ENCODE measurements at places on chromosomes 3 and 15.

- no peaks in the 10 kb centered on the region for H3K36me3 ChIP-seq
- DNase-seq: no peak
- peaks cover 7% of the 10 kb centered on the region for H3K4me1 ChIP-seq
These were observed 3.3 kb upstream of the IL17RE start for GRCh38 chr3:9899289-9899791.

- no peaks in the 10 kb centered on the region for H3K27me3 ChIP-seq
- no peaks in the 10 kb centered on the region for H3K4me1 ChIP-seq
- H3K4me3 ChIP-seq: no peak overlapping the region
- no peak for DNase-seq
These were observed 2.4 kb upstream of the TMEM89 start for GRCh38 chr3:48623851-48624547.

DNA sequence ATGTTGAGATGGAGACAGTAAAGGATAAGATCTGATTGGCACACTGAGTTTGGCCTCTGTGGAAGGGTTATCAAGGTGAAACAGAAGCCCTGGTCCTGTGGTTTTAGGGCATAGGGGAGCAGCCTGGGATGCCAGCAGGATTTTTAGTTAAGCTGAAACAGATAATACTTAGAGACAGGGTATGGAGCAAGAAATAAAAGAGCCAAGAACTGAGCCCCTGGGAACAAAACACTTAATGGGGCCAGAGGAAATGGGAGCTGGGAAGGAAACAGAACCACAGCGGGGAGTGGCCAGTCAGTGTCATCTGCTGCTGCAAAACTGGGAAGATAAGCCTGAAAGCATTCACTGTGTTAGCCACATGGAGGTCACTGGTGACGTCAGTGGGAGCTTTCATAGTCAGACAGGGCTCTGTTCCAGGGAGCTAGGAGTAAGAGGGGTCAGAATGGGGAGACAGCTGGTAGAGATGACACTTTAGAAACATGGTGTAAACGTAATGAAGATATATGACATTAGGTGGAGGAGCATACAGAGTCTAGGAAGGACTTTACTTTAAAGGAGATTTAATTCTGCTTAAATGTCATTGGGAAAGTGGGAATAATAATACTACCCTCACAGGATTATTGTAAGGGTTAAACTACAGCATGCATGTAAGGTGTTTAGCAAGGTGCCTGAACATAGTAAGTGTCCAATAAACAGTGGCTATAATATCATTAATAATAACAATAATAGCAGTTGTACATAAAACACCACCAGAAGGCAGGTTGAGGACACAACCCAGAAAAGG, 172.7 kb upstream of the CTNNB1 start:
- peaks cover 1% of the 10 kb centered on the region for H3K4me1 ChIP-seq
- no peak overlapping the region for H3K4me3 ChIP-seq
- H3K27me3 ChIP-seq: no peaks in the 10 kb centered on the region
- H3K36me3 ChIP-seq: no peaks in the 10 kb centered on the region

DNA sequence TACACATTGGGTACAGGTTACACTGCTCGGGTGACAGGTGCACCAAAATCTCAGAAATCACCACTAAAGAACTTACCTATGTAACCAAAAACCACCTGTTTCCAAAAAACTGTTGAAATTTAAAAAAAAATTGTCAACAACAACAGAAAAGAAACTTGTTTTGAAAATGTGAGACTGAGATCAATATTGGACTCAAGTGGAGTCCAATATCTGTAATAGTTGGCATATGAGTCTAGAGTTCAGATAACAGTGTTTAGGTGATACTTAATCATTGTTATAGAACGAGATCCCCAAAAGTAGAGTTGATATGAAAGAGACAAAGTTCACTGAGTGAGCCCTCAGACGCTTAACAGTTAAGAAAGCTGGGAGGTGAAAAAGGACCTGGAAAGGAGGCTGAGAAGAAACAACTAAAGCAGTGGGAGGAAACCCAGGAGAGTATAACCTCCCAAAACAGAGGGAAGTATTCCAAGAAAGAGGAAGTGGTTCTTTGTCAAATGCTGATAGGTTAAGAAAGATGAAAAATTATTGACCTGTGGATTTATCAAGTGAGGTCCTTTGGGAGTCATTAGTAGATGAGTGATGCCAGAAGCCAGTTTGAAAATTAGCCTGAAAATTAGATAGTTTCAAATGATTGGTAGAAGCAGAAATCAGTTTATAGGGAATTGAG, 388.6 kb upstream of the DPH6 start:
- H3K27me3 ChIP-seq: no peaks in the 10 kb centered on the region
- DNase-seq: no peak
- no peaks in the 10 kb centered on the region for H3K36me3 ChIP-seq
- H3K4me3 ChIP-seq: no peak overlapping the region

DNA sequence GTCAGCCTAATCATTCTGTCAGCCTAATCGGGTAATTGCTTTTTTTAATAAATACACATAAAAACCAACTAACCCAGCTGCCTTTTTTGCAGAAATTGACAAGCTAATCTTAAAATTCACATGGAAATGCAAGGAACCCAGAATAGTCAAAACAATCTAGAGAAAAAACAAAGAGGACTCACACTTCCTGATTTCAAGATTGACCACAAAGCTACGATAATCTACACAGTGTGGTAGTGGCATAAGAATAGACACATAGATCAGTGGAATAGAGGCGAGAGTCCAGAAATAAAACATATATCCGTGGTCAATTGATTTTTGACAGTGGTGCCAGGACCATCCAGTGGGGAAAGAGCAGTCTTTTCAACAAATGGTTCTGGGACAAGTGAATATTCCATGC, 2.4 kb upstream of the C3orf20 start:
- DNase-seq: no peak
- no peaks in the 10 kb centered on the region for H3K27me3 ChIP-seq
- H3K27ac ChIP-seq: no peak overlapping the region
- peaks cover 16% of the 10 kb centered on the region for H3K36me3 ChIP-seq
- no peaks in the 10 kb centered on the region for H3K4me1 ChIP-seq

DNA sequence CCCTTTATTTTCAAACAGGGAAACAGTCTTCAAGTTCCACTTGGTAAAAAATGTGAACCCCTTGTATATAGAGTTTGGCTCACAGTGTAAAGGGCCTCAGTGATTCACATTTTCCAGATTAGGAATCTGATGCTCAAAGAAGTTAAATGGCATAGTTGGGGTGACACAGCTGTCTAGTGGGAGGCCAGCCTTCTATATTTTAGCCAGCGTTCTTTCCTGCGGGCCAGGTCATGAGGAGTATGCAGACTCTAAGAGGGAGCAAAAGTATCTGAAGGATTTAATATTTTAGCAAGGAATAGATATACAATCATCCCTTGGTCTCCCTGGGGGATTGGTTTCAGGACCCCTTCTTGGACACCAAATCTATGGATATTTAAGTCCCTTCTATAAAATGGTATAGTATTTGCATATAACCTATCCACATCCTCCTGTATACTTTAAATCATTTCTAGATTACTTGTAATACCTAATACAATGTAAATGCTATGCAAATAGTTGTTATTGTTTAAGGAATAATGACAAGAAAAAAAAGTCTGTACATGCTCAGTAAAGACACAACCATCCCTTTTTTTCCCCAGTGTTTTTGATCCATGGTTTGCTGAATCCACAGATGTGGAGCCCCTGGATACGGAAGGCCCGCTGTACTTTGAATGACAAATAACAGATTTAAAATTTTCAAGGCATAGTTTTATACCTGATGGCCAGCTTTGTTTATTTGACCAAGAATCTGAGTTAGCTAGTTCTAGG, 7.0 kb downstream of the B2M start:
- no peak overlapping the region for H3K27ac ChIP-seq
- peaks cover 3% of the 10 kb centered on the region for H3K36me3 ChIP-seq
- no peaks in the 10 kb centered on the region for H3K27me3 ChIP-seq
- H3K4me1 ChIP-seq: no peaks in the 10 kb centered on the region
- DNase-seq: no peak

GRCh38 chr3:149634573-149634972, 23.3 kb downstream of the WWTR1 start:
- H3K36me3 ChIP-seq: no peaks in the 10 kb centered on the region
- no peak overlapping the region for H3K4me3 ChIP-seq
- no peak for DNase-seq

GRCh38 chr3:61627768-61628185, 66.4 kb downstream of the PTPRG start:
- H3K4me1 ChIP-seq: peaks cover 12% of the 10 kb centered on the region
- H3K27me3 ChIP-seq: no peaks in the 10 kb centered on the region
- no peak overlapping the region for H3K27ac ChIP-seq
- DNase-seq: no peak
- no peak overlapping the region for H3K4me3 ChIP-seq

DNA sequence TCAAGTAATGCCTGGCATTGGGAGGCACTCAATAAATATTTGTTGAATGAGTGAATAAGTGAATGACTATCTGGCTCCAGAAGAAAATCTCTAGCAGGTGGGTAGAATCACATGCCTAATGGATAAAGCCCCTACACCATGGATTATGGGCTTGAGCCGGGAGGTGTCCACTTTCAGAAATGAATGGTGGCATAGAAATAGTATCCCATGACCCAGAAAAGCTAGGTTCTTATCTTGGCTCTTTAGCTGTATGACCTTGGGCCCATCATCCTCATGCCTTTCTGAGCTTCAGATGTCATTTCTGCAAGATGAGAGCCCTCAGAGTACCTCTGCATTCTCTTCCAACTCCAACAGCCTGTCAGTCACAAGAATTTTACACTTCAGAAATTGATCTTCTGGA, 37.3 kb upstream of the TNIK start:
- H3K4me1 ChIP-seq: no peaks in the 10 kb centered on the region
- H3K27ac ChIP-seq: no peak overlapping the region

GRCh38 chr3:183800243-183800863, 25.0 kb downstream of the MAP6D1 start:
- no peak overlapping the region for H3K4me3 ChIP-seq
- H3K36me3 ChIP-seq: peaks cover 19% of the 10 kb centered on the region
- no peaks in the 10 kb centered on the region for H3K27me3 ChIP-seq
- DNase-seq: no peak
- no peak overlapping the region for H3K27ac ChIP-seq

DNA sequence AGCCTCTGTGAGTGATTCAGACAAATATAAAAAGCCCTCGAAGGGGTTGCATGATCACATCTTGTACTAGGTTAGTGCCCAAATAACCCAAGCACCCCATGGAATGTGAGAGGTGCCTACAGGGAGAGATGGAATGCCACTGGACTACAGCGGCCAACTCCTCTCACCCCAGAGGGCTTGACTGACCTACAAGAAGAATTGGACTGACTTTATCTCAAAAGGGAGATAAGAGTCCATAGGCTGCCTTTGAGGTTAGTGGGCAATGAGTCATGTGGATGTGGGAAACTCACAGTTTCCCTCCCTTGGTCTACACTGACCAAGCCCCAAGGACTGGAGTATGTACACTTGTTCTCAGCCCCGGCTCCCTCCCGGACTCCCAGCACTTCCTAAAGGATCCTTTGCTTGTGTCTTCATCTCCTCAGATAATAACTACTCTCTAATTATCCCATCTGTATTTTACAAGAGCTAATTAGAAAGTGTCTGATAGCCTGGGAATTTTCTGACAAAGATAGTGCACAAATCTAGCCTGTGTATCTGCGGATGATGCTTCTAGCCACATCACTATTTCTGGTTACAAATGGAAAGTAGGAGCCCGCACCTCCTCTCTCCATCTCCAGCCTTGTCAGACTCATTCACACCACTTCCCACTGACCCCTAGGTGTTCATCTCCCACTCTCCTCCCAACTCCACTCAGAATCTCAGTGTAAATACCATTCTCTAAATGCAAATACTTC, 547.8 kb upstream of the TBL1XR1 start:
- H3K27me3 ChIP-seq: no peaks in the 10 kb centered on the region
- H3K4me3 ChIP-seq: no peak overlapping the region
- no peak overlapping the region for H3K27ac ChIP-seq
- H3K4me1 ChIP-seq: no peaks in the 10 kb centered on the region
- H3K36me3 ChIP-seq: no peaks in the 10 kb centered on the region

DNA sequence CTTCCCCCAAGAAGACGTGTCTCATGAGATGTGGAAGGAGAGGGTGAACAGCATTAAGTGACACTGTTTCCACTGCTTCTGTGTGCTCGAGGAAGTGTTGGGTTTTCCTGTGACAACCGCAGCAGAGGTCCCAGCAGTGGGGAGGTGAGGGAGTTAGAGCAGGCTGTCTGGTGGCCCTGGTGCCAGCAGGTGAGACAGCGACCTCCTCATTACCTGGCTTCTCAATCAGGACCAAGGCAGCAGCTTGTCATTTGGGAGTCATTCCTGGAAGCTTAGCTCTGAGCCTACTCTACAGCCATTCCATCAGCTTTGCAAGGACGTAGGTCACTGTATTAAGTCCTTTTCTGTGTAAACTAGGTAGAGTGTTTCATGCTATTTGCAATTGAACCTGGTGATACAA, 63.3 kb upstream of the RGMA start:
- no peaks in the 10 kb centered on the region for H3K4me1 ChIP-seq
- no peak overlapping the region for H3K27ac ChIP-seq
- no peak overlapping the region for H3K4me3 ChIP-seq
- H3K36me3 ChIP-seq: no peaks in the 10 kb centered on the region

- no peak overlapping the region for H3K4me3 ChIP-seq
- no peaks in the 10 kb centered on the region for H3K36me3 ChIP-seq
- peaks cover 3% of the 10 kb centered on the region for H3K4me1 ChIP-seq
- DNase-seq: no peak
- no peak overlapping the region for H3K27ac ChIP-seq
- H3K27me3 ChIP-seq: no peaks in the 10 kb centered on the region
These were observed 34.7 kb downstream of the OXNAD1 start for GRCh38 chr3:16299746-16300145.

GRCh38 chr3:16482194-16482769, 31.2 kb downstream of the RFTN1 start:
- no peaks in the 10 kb centered on the region for H3K27me3 ChIP-seq
- H3K4me3 ChIP-seq: no peak overlapping the region
- H3K27ac ChIP-seq: no peak overlapping the region
- peaks cover 11% of the 10 kb centered on the region for H3K4me1 ChIP-seq
- no peaks in the 10 kb centered on the region for H3K36me3 ChIP-seq

DNA sequence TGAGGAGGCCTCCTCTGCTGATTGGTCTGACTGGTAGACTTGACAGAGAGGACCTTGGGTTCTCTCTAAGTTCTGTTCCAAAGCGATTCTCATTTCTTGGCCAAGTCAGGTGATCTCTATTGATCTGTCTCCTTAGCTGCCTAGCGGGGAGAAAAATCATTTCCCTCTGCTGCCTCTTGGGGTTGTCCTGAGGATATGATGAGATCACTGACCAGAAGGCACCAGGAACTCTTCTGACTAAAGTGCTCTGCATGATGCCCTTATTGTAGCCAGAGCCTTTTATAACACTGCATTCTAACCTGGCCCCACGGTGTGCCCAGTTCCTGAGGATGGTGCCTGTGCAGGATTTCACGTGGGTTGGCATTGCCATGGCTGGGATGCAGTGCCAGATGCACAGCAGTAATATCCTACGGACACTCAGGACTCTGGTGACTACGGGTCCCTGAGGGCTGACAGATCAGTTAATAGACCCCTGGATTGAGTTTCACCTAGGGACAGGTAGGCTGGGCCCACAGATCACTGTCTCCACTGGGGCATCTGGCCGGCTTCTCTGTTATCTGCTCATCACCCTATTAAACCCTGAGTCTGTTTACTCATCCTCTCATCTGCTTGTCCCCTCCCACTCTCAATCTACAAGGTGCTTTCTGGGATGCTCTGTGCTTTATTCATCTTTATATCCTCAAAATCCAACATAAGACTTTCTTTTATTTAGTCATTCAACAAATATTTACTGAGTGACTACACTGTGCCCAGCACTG, 3.9 kb upstream of the HEG1 start:
- no peaks in the 10 kb centered on the region for H3K27me3 ChIP-seq
- H3K4me3 ChIP-seq: no peak overlapping the region
